ENCODE measurements at places on chromosomes 6 and 20. TPM values are rescaled to one million over a fixed set of nuclear protein-coding genes. Genes with fewer than 3 reads are reported as not detected.

DNA sequence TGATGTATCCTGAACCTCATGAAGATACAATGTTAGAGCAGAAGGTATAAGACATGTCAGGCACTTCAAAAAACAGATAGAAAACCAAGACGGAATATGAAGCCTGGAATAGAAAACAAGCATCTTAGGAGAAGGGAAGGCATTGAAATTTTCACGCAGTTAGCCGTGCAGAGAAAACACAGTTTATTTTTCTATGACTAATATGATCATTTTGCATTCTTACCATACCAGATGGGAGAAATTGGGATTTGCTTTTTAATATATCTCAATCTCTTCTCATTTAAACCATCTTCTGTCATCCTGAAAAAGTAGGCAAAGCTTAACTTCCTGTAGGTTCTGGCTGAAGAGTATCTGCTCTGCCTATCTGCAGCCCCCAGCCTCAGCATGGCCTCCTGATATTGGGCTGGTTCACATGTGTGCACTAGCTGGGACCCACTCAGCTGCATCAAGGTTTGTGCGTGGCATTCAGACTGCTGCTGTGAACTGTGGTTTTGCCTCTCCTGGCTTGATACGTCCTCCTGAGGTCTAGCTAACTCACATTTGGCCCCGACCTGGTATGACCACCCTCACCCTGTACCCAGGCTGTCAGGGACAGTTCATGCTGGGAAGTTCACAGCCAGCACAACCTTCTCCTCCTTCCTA lies 392.5 kb upstream of the SASH1 start:
- no peaks in the 10 kb centered on the region for H3K36me3 ChIP-seq
- no peak overlapping the region for H3K27ac ChIP-seq
- no peaks in the 10 kb centered on the region for H3K4me1 ChIP-seq
- DNase-seq, result no peak

DNA sequence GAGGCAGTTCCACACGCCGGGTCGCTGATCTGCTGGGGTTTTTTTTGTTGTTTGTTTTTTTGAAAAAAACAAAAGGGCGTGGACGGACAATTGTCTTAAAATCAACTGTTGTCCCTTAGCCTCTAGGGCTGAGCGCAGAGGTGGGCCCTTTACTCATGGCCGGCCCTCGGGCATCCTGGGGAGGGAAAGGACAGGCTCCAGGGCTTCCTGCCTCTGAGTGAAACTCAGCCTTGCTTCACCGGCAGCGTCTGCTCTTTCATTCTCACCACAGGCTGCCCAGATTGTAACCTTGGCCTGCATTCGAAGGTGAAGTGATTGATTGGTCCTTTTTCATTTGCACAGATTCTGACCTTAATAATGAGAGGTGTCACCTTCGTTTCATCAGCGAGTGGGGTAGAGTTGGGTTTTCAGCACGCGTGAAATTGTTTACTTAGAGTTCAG lies 797 bp downstream of the SMIM13 start:
- H3K27ac ChIP-seq, result peak overlapping the region; percentile 98
- H3K4me3 ChIP-seq, result peak overlapping the region; percentile 98
- no peaks in the 10 kb centered on the region for H3K36me3 ChIP-seq
- H3K4me1 ChIP-seq, result peaks cover 27% of the 10 kb centered on the region
- DNase-seq, result peak; percentile 65

GRCh38 chr6:21615504-21615903 lies 22.0 kb downstream of the SOX4 start:
- no peak for DNase-seq
- no peak overlapping the region for H3K4me3 ChIP-seq
- no peaks in the 10 kb centered on the region for H3K27me3 ChIP-seq
- H3K4me1 ChIP-seq, result no peaks in the 10 kb centered on the region

GRCh38 chr6:38166411-38167240 lies 347.1 kb downstream of the ZFAND3 start:
- H3K36me3 ChIP-seq, result no peaks in the 10 kb centered on the region
- H3K4me3 ChIP-seq, result no peak overlapping the region
- H3K27ac ChIP-seq, result no peak overlapping the region
- H3K27me3 ChIP-seq, result no peaks in the 10 kb centered on the region

DNA sequence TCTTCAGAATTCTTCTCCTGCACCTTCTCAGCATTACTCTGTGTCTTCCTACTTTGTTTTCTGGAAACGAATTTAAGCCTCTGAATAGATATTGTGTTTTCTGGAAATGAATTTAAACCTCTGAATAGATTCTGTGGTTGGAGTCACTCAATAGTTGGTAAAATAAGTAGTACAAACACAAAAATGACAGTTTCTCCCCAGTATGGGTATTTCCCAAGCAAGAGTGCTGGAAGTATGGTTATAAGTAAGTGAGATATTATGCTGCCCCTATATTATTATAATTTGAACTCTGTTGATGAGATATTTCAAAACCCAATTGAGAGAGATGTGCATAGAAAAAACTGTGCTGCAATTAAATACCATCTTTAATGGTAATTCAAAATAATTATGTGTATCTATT lies 94.9 kb downstream of the TINAG start:
- no peak for DNase-seq
- no peaks in the 10 kb centered on the region for H3K27me3 ChIP-seq
- H3K36me3 ChIP-seq, result no peaks in the 10 kb centered on the region
- H3K27ac ChIP-seq, result no peak overlapping the region
- no peak overlapping the region for H3K4me3 ChIP-seq

DNA sequence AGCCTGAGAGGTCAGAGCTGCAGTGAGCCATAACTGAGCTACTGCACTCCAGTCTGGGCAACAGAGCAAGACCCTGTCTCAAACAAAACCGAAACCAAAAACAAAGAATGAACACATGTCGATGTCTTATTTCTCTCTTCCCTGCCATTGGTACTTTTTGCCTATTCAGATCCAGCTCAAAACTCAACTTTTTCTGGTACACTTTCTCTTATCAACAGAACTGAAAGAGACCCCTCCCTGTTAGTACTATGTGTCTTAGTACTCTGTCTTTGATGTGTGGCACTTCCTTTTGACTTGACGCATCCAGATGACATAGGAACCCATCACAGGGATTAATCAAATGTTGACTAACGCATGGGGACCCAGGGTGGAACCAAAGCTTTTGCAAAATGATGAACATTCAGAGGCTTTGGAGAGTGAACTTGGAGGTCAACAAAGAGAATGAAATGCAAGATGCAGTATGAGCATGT lies 44.8 kb downstream of the AKAP12 start:
- no peaks in the 10 kb centered on the region for H3K36me3 ChIP-seq
- no peaks in the 10 kb centered on the region for H3K4me1 ChIP-seq
- no peak overlapping the region for H3K4me3 ChIP-seq
- DNase-seq, result no peak
- peak overlapping the region; percentile 22 for H3K27ac ChIP-seq
- no peaks in the 10 kb centered on the region for H3K27me3 ChIP-seq

DNA sequence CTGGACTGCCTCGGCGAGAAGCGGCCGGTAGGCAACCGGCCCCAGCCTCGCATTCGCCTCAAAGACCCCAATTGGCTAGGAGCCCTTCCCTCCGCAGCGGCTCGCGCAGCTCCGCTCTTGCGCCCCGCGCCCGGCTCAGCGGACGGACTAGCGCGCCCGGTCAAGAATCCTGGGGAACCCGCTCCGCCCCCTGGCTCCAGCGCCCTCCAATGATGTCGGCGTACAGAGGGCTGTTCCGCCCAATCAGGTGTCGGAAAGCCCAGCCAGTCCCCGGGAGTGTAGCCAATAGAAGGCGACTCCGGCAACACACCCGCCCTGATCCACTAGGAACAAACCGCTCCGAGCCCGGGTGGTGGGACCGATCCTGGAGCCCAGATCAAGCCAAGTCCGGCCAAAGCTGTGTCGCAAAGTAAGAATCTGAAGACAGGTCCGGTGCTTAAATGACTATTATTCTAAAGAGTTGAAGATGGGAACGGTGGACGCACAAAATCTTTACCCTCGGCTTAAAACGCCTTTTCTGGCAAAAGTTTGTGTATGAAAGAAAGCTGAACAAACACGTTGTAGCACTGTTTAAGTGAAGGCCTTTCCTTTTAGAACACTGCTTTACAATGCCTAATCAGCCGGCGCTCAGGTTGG lies 132.2 kb downstream of the OGFRL1 start:
- H3K4me1 ChIP-seq, result peaks cover 5% of the 10 kb centered on the region
- H3K36me3 ChIP-seq, result no peaks in the 10 kb centered on the region
- no peaks in the 10 kb centered on the region for H3K27me3 ChIP-seq
- H3K27ac ChIP-seq, result peak overlapping the region; percentile 90

DNA sequence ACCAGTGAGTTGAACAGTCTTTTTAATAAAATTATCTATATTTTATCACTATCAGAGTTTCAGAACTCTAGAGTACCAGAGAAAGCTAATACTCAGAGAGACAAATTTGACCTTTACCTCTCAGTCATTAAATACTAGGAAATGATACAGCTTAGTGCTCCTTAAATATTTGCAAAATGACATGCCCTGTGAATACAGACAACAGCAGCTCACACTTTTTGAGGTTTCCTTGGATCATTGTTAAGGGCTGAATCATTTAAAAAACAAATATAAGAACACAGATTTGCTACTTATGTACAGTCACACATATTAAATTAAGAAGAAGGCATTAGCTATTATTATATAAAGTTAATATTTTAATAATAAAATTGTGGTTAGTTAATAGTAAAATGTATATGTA lies 1158.7 kb upstream of the EYS start:
- no peaks in the 10 kb centered on the region for H3K4me1 ChIP-seq
- H3K27ac ChIP-seq, result no peak overlapping the region
- DNase-seq, result no peak
- no peak overlapping the region for H3K4me3 ChIP-seq

DNA sequence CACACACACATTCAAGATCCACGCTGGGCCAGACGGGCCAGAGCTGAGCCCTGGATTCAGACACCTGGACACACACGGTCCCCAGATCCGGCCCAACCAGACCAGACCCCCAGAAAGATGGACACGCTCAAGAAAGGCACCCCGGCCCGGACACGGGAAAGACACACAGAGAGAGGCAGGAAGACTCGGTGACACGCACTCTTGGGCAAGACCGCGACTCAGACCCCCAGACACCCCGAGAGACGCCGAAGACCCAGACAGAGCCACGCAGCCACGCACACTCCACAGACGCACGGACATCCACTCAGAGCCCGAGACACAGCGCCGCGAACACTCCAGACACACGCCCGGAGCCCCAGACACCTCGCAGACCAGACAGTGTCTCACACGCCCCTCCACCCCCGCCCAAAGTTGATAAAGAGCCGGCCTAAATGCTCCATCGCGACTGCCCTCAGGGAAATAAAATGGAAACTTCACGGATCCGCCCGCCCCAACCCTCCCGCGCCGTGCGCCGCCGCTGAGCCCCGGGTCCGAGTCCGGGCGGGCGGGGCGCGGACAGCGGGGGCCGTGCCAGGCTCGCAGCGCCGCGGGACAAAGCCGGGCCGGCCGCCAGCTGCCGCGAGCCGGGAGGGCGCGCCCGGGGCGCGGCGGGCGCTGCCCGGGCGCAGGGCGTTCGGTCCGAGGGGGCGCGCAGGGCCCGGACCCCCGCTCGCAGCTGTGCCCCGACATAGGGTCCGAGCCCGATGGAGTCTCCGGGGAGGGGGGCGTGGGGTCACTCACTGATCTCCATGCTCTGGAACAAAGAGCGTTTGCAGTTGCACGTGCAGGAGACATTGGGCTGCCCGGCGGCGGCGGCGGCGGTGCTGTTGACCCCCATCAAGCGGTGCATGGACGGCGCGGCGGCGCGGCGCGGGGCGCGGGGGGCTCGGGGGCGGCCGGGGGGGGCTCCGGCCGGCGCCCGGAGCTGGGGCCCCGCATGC lies 831 bp downstream of the PMEPA1 start:
- DNase-seq, result peak; percentile 46
- no peak overlapping the region for H3K4me3 ChIP-seq
- no peak overlapping the region for H3K27ac ChIP-seq
- no peaks in the 10 kb centered on the region for H3K27me3 ChIP-seq

GRCh38 chr20:4787820-4788219 lies 66.1 kb downstream of the PRND start:
- no peak overlapping the region for H3K4me3 ChIP-seq
- no peaks in the 10 kb centered on the region for H3K4me1 ChIP-seq
- no peaks in the 10 kb centered on the region for H3K36me3 ChIP-seq
- no peak for DNase-seq

GRCh38 chr6:43878823-43879495 lies 108.9 kb downstream of the VEGFA start:
- H3K36me3 ChIP-seq, result no peaks in the 10 kb centered on the region
- H3K4me1 ChIP-seq, result no peaks in the 10 kb centered on the region
- no peak overlapping the region for H3K4me3 ChIP-seq
- DNase-seq, result peak; percentile 60

DNA sequence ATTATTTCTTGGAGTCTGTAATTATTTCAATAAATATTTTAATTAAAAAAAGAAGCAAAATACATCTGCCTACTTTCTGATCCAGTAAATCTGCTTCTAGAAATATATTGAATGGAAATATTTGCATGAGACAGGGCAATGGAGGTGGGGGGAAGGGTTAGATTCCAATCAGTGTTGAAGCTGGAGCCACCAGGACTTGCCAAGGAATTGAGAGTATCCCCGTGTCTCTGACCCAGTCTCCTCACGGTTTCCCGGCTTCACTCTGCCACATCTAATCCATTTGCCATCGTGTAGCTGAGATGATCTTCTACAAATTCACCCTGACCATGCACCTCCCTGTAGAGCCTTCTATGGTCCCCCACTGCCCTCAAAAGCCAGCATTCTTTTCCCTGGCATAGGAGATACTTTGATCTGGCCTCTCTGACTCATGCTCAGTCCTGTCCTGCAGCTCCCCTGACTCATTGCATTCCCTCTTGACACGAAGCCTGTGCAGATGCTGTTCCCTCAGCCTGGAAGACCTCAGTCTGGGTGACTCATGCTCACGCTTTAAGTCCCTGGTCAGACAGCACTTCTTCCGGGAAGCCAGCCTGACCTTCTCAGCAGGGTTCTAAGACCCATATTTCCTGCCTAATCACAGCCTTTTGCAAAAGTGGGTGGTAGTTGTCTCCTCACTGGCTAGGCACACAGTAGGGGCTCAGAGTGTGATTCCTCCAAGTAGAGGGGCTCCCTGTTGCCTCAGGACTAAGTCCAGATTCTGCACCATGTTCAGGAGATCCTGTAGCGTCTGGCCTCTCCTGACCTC lies 23.0 kb upstream of the FKBP1A start:
- no peak overlapping the region for H3K4me3 ChIP-seq
- no peaks in the 10 kb centered on the region for H3K4me1 ChIP-seq
- DNase-seq, result no peak
- no peak overlapping the region for H3K27ac ChIP-seq
- no peaks in the 10 kb centered on the region for H3K36me3 ChIP-seq

DNA sequence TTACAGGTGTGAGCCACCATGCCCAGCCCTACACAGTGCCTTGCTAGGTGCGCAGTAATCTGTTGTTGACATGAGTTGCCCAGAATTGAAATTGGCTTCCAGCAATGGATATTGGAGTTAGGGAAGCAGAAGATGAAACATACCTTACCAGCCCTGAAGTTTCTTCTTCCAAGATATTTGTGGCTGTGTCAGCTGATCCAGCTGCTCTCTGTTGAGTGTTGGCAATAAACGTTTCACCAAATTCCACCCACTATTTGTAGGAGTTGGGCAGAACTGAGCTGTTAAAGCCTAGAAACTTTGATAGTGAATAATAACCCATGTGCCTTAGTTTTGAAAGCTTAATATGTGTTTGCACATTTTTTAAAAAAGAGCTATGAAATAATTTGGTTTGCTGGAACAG lies 218.2 kb upstream of the SNX9 start:
- H3K4me3 ChIP-seq, result no peak overlapping the region
- H3K27ac ChIP-seq, result no peak overlapping the region
- no peaks in the 10 kb centered on the region for H3K4me1 ChIP-seq
- DNase-seq, result no peak

MAP1LC3A gene
- total RNA-seq, result 41.8 TPM

MAP7 gene
- 13.7 TPM for total RNA-seq

GSTA2 gene
- 0.46 TPM for total RNA-seq

ASIP gene
- total RNA-seq, result not detected

GPR63 gene
- 2.5 TPM for total RNA-seq

SMIM8 gene
- total RNA-seq, result 6.2 TPM

Measured in adrenal gland (tissue), 19 donors.